Fibroblast of skin of left quadriceps (primary cell): ENCODE measurements at places on chromosomes 6 and 20.

- no peak for DNase-seq
Observed at GRCh38 chr6:122806291-122806690, 17.2 kb downstream of the SMPDL3A start.

GRCh38 chr6:142605922-142606485 is 304.2 kb downstream of the ADGRG6 start:
- DNase-seq: peak; percentile 9

GRCh38 chr20:44291754-44292153 is 19.2 kb downstream of the FITM2 start:
- DNase-seq: no peak

DNA sequence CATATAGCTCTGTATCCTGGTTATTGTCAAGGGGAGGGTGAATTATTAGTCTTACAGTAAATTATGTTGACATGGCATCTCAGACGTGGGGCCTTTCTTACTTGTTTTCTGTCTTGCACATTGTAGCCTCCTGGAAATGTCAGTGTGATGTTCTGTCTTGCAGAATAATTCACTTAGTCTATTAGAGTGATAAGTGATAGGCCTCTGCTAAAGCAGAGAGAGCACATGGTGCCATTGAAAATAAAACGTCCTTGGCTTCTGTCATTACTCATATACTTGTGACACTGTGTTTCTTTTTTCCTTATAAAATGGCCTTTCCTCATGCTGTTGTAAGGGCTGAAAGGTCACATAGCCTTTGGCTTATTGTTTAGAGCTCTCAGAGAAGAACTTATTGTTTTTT is 531.0 kb downstream of the EPM2A start:
- DNase-seq: no peak

GRCh38 chr6:139452148-139452876 is 77.9 kb upstream of the CITED2 start:
- DNase-seq: no peak

GRCh38 chr6:53009056-53009455 is 14.0 kb upstream of the GSTA4 start:
- no peak for DNase-seq

GRCh38 chr6:97195117-97195516 is 87.9 kb downstream of the MMS22L start:
- DNase-seq: no peak

GRCh38 chr20:44683263-44684046 is 31.7 kb upstream of the CCN5 start:
- no peak for DNase-seq

DNA sequence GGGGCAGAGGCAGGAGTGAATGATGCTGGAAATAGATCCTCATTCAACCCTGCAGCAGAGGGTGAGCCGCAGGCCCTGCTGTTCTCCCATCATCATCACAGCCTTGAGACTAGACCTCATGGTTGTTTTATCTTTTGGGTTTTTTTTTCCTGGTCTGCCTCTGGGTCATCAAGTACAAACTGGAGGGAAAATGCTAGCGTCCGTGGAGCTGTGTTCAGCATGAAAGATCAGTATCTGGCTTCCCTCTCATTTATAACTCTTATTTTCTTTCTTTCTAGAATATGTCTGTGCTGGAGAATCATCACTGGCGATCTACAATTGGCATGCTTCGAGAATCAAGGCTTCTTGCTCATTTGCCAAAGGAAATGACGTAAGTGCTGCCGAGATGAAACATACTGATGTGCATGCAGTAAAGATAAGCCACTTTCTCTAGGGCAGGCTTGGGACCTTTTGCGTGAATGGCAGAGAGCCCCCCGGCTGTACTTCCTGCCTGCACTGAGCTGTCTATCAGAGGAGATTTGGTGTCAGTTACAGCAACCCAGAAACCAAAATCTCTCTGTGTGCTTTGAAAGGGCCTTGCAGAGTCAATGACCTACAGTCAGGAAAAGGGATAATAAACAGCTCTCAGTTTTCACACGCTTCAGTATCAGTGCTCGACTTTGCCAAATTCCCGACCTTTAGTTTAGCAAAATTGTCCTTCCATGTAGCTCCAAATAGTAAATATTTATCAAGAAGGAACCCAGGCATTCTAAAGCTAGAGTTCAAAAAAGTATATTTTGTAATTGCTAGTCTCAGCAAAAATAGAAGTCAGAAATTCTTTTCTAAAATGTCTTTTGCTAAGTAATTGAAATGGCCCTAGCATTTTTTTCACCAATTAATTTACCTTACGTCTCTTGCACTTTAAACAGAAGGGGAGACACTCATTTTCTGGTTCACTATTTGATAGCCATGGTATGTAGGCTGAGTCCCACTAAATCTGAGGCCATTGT is 76.3 kb downstream of the MTFR2 start:
- no peak for DNase-seq

DNA sequence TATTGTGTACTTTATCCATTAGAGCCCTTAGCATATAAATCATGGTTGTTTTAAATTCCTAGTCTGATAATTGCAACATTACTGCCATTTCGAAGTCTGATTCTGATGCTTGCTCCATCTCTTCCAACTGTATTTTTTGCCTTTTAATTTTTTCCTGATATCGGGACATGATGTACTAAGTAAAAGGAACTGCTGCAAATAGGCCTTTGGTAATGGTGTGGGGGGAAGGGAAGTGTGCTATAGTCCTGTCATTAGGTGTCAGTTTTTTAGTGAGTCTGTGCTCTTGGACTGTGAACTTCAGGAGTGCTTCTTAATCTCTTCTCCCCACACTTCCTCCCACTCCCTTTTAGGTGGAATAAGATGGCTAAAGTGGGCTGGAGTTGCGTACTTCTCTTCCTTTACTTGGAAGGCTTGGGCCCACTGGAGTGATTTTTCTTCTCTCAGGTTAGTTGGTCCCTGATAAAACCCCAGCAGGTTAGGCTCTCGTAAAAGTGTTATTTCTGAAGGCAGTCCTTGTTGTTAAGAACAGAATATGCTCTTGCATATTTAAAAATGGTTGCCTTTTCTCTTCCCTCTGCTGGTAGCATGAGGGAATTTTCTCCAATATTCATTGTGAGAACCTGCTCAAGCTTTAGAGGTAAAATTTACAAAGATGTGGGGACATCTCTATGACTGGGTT is 18.1 kb downstream of the STXBP5 start:
- no peak for DNase-seq

GRCh38 chr6:106085984-106086813 is at the start of gene PRDM1:
TSS of gene PRDM1 (plus strand) at chr6:106086336. CDS start at chr6:106086554, 218 bp downstream.
- DNase-seq: no peak

- DNase-seq: peak; percentile 93
Observed at GRCh38 chr6:100088009-100088408, 94.0 kb upstream of the MCHR2 start.

DNA sequence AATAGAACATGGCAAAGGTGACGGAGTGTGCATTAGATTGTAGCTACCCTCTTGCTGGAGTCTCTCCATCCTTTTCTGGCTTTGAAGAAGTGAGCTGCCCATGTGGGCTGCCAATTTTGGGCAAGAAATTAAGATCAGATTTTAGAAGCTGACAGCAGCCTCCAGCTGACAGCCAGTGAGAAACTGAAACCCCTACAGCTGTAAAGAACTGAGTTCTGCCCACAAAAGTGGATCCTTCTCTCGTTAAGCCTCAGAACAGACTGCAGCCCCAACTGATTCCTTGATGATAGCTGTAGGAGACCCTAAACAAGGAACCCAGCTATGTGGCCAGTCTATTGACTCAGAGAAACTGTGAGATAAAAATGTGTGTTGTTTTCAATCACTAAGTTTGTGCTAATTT is 134.1 kb downstream of the CD109 start:
- DNase-seq: no peak

GRCh38 chr20:19211661-19212468 is 577 bp upstream of the SLC24A3 start:
- no peak for DNase-seq

GRCh38 chr20:32567384-32568178 is 17.6 kb downstream of the NOL4L start:
- no peak for DNase-seq
